ENCODE measurements at places on chromosomes 13 and 19. TPM values are rescaled to one million over a fixed set of nuclear protein-coding genes. Genes with fewer than 3 reads are reported as not detected.

RNF113B gene
- not detected for total RNA-seq

CASP14 gene
- total RNA-seq: not detected

BST2 gene
- 376 TPM for total RNA-seq

C19orf73 gene
- total RNA-seq: 1.4 TPM

KIR3DL2 gene
- not detected for total RNA-seq

MPV17L2 gene
- total RNA-seq: 21.8 TPM

LRG1 gene
- total RNA-seq: 0.14 TPM

KANK2 gene
- 50.3 TPM for total RNA-seq

ZNF77 gene
- total RNA-seq: 1.5 TPM

EMC10 gene
- total RNA-seq: not detected

SLC17A7 gene
- total RNA-seq: 0.16 TPM

ZNF587 gene
- total RNA-seq: 36.7 TPM

ATP1A3 gene
- 3.4 TPM for total RNA-seq

ELSPBP1 gene
- total RNA-seq: not detected

NUP62 gene
- 42.7 TPM for total RNA-seq

NCLN gene
- total RNA-seq: 95.8 TPM

ERCC2 gene
- 44.7 TPM for total RNA-seq

CEACAM4 gene
- total RNA-seq: not detected

POU2F2 gene
- 8.3 TPM for total RNA-seq

SULT2B1 gene
- total RNA-seq: 0.31 TPM

RAB11B gene
- total RNA-seq: 85.2 TPM

GJB6 gene
- total RNA-seq: not detected

FGF14 gene
- 0.23 TPM for total RNA-seq

Measured in astrocyte (in vitro differentiated cells and primary cell).